ENCODE measurements at places on chromosomes 7 and 10. TPM values are rescaled to one million over a fixed set of nuclear protein-coding genes. Genes with fewer than 3 reads are reported as not detected.
A peak's percentile ranks its signal among the peaks of the same experiment; 100 is the strongest.

DNA sequence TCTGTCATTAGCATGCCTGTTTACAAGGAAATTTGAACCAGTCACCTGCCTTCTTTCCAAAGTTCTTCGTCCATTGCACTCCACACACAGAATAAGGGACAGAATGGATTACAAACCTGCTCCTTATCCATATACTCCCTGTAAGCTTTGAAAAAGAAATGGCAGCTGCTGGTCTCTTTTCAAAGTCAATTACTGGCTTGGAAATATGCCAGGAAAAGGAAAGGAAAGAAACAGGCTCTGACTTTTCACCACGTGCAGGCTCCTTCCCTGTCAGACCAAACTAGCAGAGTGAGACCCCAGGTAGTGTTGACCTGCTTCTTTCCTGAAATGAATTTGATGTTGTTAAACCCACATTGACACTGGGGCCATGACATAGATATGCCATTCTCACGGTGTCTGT, 84.5 kb downstream of the LHFPL3 start:
- no peak for DNase-seq

- no peak for DNase-seq
Observed at GRCh38 chr7:10657201-10657600, 316.5 kb upstream of the PHF14 start.

DNA sequence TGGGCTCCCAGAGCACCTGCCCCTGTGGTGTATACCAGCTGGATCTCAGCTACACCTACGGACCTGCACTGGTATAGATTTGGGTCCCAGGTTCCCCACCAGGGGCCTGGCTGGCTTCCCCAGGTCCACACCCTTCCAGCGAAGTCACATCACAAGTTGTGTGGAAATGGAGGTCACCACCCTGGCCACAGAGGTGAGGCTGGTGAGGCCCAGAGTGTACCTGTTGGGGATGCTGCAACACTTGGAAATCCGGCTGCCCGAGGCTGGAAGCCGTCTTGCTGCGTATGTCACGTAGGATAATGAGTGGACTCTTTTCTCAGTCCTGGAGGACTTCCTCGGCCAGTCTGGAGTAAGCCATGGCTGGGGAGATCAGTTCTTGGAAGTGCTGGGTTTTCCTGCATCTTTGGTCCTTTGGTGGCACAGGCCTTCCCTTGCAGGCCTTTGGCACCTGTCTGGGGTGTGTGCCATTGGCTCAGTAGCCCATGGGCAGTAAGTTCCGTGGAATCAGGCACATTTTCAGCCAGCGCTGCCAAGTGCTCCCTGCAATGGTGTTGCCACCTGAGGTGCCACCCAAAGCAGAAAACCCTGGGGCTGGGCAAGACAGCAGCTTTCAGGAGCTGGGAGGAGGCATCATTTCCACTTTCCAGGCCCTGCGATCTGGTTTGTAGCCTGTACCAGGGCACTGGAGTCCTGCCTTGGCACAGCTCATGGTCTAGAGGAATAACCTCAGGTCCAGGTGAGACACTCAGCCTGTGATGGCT, 97.9 kb downstream of the LHPP start:
- DNase-seq, result no peak

GPR85 gene
- not detected for total RNA-seq

MRC1 gene
- 0.05 TPM for total RNA-seq

DNA sequence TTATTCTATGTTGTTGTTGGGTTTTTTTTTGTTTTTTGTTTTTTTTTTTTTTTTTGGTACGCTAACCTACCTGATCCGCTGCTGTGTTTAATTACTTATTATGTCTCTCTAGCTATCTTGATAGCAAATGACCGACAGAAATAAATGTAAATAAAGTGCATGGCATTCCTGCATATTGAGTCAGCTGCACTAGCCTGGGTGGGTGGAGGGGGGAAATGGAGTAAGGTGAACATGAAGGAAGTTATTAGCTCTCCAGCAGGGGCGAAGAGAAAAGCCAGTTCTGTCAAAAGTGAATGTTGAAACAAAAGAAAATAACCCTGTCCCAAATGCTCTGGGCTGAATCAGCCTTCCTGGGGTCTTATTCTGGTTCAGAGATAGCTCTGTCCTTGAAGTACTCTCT, 210.7 kb upstream of the MDFIC start:
- no peak for DNase-seq

MINDY3 gene
- total RNA-seq, result 16.4 TPM

DNA sequence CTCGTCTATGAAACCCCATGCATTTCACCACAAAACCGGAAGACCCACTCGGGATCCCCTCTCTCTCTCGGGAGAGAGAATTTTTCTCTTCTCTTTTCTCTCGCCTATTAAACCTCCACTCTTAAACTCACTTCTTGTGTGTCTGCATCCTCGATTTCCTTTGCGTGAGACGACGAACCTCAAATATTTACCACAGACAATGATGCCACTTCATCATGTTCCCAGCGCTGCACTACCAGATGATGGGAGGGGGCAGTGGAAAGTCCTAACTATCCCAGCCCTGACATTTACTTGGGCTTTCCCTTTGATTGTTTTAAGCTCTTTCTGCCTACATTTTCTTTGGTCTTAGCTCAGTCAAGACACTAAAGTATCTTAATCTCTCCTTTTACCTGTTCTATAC, 906.7 kb downstream of the GRID1 start:
- DNase-seq, result no peak

AFAP1L2 gene
- 67.4 TPM for total RNA-seq

- no peak for DNase-seq
Observed at GRCh38 chr10:33674986-33675599, 340.6 kb upstream of the NRP1 start.

- no peak for DNase-seq
Observed at GRCh38 chr10:74934100-74934812, 107.9 kb downstream of the KAT6B start.

SOSTDC1 gene
- not detected for total RNA-seq

GRCh38 chr10:94251568-94251967, 111.2 kb downstream of the NOC3L start:
- DNase-seq, result no peak

GIMAP7 gene
- total RNA-seq, result 89.7 TPM

GRCh38 chr10:124001391-124002148, 91.8 kb downstream of the CHST15 start:
- DNase-seq, result peak; percentile 31

- no peak for DNase-seq
Observed at GRCh38 chr10:60045571-60045970, 139.2 kb upstream of the CCDC6 start.

DNA sequence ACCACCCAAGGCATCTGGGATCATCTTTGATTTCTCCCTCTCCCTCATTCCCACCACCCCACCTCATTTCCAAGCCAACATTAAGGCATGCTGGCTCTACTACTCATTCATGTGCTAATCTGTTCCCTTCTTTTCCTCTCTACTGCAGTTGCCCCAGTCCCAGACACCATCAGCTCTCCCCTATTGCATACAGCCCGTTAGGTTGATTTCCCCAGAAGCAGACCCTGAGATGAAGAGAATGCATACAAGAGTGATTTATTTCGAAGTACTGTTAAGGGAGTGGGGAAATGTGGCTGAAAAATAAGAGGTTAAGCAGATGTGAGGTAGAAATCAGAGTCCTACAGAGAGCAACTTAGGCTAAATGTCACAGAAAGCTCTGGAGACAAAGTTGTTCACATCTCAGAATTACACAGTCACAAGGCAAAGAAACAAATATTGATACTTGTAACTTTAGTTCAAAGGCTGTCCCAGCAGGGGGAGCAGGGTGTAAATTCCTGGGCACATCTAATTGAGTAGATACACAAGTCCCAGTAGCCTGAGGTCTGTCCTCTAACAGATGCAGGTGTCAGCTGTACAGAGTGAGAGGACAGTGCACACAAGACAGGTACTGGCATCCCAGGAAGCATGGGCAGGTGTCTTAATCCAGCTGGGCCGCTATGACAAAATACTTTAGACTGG, 20.9 kb downstream of the AKR1D1 start:
- no peak for DNase-seq

DNA sequence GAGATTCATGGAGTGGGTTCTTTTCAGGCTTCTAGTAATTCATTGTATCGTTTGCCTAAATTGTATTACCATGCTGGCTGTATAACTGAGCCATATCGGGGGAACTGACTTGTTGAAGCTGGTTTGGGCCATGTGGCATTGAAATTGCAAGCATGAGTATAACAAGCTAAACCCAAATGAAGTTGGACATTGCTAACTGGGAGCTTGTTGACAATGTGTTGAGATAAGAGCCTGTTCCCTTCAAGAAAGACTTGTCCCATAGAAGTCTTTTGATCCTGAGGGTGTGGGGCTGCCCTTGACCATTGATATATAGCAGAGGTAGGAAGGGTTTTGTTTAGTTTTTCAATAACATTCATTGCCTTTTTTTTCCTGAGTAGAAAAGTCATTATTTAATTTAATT, 156.0 kb downstream of the VTI1A start:
- DNase-seq, result no peak

CADPS2 gene
- not detected for total RNA-seq

OR2A42 gene
- total RNA-seq, result not detected

DNA sequence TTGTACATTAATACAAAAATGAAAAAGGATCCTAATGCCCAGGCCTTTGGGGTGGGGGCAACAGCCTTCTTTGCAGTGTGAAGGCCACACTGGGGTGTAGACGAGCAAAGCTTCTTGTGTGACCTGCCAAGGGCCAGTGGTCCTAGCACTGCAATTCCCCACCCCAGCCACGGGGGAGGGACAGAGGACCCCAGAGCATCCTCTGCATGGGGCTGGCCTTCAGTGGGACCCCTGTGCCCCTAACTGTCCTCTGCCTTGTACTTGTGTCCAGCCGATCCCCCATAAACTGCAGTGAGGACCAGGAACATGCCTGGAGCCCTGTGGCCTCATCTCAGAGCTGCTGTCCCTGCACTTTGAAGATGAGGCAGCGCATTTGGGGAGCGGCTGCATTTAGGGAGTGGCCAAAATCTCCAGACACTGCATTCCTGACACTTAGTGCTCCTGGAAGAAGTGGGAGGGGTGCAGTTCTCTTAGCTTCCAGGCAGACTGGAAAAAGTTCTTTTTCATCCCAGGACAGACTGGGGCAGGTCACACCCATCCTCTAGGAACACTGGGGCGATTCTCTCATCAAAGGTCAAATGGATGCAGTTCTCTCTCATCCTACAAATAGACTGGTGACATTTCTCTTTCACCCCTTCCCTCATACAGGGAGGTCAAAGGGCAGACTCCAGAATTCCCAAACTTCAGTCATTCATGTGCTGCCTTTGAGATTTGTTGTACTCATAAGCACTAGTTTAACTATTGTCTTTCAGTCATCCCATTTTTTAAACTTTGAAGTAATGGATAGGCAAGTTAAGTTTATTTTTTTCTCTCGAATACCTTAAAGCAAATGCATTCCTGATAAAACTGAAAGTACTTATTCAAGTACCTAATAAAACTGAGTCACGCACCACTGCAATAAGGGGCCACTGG, 922 bp upstream of the MYO1G start:
- peak; percentile 68 for DNase-seq

DNA sequence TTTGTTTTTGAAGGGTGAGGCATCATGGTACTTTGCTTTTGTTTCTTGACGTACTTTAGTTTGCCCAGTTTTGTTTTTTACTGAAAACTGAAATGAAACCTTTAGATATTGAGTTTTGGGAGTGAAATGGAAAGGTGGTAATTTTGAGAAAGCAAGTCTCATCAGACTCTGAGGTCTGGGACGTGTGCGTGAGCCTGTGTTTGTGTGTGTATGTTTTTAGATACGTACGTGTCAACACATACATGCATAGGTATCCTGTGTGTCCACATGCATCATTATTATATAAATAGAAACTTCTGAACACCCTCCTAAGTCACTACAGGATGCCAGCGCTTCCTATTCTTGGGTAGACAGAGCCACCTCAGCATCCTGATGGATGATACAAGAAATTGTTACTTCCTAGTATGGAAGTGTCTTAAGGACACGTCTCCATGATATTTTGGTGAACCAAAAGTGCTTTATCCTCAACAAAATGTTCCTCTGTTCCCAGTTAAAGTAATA, 47.8 kb downstream of the PROSER2 start:
- DNase-seq, result no peak

GRCh38 chr10:11224792-11225416, 207.2 kb downstream of the CELF2 start:
- no peak for DNase-seq

CH25H gene
- not detected for total RNA-seq

DNA sequence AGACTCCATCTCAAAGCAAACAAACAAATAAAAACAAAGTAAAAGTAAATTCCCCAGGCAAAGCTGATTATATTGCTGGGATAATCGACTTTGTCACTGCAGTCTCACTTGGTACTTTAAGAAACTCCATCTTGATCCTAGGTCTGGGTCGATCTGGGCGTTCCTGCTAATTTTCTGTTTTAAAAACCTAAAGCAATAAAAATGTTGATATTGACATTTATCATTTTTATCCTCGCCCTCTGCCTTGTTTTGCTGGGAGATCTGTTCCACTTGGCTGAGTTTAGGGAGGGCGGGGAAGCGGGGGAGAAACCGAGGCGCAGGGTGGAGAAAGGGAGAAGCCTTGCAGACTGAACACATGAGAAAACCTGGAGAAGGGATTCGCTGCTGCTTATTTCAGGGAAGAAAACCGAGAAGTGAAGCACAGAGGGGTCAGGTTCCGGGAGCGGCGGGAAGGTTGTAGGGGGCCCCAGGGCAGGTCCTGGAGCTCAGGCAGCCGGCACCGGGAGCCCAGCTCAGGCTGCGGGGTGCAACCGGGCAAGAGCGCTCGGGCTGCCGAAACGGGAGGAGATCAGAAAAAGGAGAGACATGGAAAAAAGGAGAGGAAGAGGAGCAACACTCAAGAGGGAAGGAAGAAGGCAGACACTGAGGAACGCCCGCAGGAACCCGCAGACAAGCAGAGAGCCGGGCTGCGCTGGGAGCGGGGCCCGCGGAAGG, 27.3 kb upstream of the KMT2C start:
- no peak for DNase-seq

DNAJC12 gene
- total RNA-seq, result 8.8 TPM

GRCh38 chr10:101066146-101066895, 4.5 kb downstream of the KAZALD1 start:
- peak; percentile 69 for DNase-seq

- DNase-seq, result peak; percentile 53
Observed at GRCh38 chr10:84008878-84009277, 130.4 kb upstream of the GHITM start.

- DNase-seq, result no peak
Observed at GRCh38 chr10:44969854-44970253, 8.8 kb downstream of the DEPP1 start.

GRCh38 chr7:23863209-23863787, 153.3 kb downstream of the STK31 start:
- DNase-seq, result no peak

DNA sequence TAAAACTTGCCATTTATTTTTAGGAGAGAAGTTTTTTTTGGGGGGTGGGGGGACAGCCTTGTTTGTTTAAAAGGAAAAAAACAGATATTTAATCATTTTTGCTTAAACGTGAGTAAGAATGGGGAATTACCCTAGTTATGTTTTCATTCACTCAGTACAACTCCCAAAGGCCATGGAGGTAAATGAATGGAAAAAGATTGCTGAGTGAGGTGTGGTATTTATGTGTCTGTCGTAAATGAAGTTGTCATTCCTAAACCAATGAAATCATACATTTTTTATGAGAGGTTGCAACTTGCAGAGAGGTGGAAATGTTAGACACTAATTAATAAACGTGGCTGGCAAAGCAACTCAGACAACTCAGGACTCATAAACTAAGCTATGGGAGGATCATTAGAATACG, 218.1 kb downstream of the CELF2 start:
- no peak for DNase-seq

GRCh38 chr7:159328096-159328495, 183.4 kb upstream of the VIPR2 start:
- DNase-seq, result no peak

CPA2 gene
- total RNA-seq, result not detected

GRCh38 chr7:101911800-101912715, 94.6 kb downstream of the CUX1 start:
- no peak for DNase-seq

All from activated CD8-positive, alpha-beta memory T cell treated with anti-CD3 and anti-CD28 coated beads, Interleukin-2, amount 10 ng/mL, durations not matched to agents 7 days and 5 days (primary cell).